ENCODE measurements at places on chromosomes 16 and 17. TPM values are rescaled to one million over a fixed set of nuclear protein-coding genes. Genes with fewer than 3 reads are reported as not detected.

DNA sequence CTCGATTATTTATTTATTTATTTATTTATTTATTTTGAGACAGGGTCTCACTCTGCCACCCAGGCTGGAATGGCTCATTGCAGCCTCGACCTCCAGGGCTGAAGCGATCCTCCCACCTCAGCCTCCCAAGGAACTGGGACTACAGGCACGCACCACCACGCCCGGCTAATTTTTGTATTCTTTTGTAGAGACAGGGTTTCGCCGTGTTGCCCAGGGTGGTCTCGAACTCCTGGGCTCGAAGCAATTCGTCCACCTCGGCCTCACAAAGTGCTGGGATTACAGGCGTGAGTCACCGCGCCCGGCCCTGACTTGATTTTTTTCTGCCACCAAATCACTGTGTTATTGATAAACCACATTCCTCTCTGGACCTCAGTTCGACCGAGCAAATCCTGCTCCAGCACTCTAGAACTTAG, 758 bp upstream of the RPL23A start:
- no peak for DNase-seq

DNA sequence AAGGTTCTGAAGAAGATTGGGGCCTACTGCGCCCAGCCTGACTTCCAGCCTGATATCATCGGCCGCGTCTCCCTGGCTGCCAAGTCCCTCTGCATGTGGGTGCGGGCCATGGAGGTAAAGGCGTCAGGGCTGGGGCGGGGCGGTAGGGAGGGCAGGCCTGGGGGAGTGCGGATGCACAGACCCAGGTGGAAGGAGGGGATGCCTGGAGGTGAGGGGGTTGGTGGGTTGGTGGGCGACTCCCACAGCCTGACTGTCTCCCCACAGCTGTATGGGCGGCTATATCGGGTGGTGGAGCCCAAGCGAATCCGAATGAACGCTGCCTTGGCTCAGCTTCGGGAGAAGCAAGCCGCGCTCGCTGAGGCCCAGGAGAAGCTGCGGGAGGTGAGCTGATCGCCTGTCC, 26.8 kb upstream of the KDM6B start:
- DNase-seq: no peak

RPUSD1 gene
- total RNA-seq: 31.1 TPM

DNA sequence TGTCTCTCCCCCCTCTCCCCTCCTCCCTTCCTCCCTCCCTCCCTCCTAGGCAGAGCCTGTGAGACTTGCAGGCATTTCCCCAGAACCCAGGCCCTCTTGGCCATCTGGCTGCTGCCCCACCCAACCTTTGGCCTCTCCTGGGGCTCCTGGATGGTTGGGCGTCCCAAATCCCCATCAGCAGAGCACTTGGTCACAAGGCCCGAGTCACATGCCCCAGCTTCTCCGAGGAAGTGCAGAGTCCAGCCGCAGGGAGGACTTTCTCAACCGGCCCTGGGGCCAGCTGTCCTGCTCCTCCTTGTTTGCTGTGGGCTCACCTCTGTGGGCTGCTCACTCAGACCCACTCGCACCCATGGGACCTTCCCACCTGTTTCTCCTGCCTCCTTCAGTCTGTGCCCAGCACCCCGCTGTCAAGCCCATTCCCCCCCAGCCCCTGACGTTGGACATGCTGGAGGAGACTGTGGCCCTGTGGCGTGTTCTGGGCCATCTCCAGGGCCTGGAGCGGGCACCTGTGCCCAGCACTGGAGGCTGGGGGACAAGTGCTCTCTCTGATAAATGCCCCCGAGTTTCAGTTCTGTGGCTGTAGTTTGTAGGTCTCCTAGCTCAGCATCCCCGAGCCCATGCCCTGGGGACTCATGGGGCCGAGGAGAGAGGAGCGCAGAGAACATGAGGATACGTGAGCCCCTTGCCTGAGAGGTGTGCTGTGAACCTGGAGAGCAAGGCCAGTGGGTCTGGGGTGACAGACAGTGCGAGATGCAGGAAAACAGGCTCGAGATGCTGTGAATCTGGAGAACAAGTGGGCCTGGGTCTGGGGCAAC, 42.3 kb upstream of the ZNF750 start:
- no peak for DNase-seq

GRCh38 chr16:84818989-84819643, 669 bp upstream of the CRISPLD2 start:
- DNase-seq: no peak

ABCA8 gene
- total RNA-seq: under 0.01 TPM

GRCh38 chr17:39582658-39583057, 25.1 kb downstream of the NEUROD2 start:
- DNase-seq: no peak

DNA sequence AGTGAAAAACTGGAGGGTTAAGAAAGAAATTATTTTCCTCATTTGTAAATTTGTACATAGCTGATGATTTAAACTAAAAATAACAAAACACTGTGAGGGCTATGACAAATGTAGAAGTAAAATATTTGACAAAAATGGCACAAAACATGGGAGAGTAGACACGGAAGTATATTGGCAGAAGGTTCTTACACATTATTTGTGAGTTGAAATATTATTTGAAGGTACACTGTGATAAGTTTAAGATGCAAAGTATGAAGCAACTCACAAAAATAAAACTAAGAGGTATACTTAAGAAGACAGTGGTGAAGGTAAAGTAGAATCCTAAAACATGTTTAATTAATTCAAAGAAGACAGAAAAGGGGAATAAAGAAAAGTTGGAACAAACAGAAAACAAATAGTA, 34.6 kb downstream of the BRIP1 start:
- no peak for DNase-seq

- no peak for DNase-seq
Observed at GRCh38 chr17:6047966-6048365, 22.2 kb upstream of the WSCD1 start.

AHSP gene
- not detected for total RNA-seq

TP53TG3E gene
- not detected for total RNA-seq

TNP2 gene
- total RNA-seq: not detected

ZNF423 gene
- 13.4 TPM for total RNA-seq

LGALS9B gene
- total RNA-seq: not detected

- no peak for DNase-seq
Observed at GRCh38 chr17:9020824-9021157, 519 bp upstream of the NTN1 start.

DNA sequence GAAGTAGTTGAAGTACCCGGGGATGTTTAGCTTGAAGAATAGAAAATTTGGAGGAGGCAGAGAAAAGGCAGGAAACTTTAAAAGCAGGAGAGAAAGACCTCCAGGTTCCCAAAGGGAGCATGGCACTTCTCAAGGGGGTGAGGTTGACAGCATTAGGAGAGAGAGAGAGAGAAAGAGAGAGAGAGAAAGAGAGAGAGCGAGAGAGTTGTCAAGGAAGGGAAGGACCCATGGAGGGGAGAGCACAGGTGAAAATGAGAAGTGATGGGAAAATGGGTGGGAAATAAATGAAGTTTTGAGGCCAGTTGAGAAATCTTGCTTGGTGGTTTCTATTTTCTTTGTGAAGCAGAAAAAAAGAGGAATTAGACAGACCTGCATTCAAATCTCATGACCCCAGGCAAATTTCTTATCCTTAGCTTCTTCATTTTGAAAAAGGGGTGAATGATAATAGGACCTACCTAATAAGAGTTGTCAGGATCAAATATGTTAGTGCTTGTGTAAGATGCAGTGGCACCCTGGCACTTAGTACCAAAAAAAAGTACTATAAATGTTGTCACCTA, 24.0 kb downstream of the PRKCB start:
- no peak for DNase-seq

DNA sequence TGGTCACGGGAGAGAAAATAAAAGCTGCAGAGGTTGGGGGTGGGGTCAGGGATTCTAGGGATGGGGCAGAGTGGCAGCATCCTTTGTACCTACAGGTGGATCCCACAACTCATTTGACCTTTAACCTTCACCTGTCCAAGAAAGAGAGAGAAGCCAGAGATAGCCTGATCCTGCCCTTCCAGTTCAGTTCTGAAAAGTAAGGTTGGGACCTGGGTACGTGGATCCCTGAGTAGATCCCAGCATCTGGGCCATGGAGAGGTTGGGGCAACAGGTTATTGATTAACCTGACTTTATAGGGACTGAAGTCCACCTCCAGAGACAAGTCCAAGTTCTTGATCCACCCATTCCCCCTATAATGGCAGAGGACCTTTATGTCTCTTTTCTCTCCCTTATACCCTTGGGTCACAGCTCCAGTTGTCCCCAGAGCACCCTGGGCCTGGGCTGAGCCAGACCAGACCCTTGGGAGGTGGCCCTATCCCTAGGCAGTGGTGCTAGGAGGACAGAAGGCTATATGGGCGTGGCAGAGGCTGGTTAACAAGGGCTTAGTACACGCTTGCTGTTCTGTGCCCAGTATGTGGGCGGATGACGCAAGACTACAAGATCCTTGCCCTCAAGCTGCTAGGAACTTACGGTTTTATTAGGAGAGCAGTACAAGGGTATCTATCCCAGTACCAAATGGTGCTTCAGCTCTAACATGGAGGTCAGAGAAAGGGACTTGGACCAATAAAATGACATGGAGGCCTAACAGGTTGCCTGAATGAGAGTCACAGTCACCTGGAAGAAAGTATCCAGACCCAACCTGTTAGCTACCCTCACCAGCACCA, 3.3 kb downstream of the CLDN7 start:
- no peak for DNase-seq

- DNase-seq: no peak
Observed at GRCh38 chr17:79946352-79947231, 89.1 kb downstream of the TBC1D16 start.

DNA sequence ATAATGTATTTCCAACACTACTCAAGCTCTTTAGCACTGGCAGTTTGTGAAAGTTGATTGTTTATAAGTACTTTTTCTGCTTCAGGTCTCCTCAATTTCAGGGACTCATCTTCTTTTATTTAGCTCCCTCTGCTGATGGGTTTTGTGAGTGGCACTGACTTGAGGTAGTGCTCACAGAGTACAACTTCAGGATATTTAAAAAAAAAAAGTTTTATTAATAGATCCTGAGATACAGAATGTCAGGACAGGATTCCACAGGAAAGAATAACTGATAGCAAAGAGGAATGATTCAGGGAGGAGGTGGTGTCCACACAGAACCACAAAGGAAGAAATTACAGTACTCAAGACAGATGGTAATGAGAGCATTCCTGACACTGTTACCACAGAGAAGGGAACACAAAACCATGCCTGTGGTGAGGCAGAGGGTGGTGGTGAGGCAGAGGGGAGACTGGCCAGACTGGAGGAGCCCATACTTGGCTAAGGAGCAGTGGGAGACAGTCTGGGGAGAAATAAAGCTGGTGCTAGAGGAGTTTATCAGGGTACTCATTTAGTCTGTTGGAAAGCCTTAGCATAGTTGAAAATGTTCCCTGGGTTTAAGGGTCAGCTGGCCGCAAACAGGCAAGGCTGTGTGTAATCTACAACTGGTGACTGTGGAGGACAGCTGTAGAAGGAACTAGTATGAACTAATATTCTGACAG, 63.7 kb downstream of the SPAG9 start:
- DNase-seq: peak; percentile 81

GRCh38 chr17:77312061-77312701, 171.4 kb downstream of the SEC14L1 start:
- DNase-seq: no peak

DNA sequence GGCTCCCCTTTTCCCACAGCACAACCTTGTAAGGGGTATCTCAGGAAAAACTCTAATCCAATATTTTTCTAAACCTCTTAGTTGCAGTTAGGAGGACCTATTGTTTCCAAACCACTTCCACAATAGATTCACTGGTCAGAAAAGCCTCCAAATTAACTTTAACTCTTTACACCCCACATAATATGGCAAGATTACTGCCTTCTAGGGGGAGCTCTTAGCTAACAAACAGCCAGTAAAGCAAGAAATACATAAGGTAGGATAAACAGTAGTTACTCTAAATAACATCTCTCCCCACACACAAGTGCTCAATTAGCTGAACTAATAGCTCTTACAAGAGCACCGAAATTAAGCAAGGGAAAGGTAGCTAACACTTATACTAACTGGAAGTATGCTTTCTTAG, 192.1 kb upstream of the KIF2B start:
- no peak for DNase-seq

DNA sequence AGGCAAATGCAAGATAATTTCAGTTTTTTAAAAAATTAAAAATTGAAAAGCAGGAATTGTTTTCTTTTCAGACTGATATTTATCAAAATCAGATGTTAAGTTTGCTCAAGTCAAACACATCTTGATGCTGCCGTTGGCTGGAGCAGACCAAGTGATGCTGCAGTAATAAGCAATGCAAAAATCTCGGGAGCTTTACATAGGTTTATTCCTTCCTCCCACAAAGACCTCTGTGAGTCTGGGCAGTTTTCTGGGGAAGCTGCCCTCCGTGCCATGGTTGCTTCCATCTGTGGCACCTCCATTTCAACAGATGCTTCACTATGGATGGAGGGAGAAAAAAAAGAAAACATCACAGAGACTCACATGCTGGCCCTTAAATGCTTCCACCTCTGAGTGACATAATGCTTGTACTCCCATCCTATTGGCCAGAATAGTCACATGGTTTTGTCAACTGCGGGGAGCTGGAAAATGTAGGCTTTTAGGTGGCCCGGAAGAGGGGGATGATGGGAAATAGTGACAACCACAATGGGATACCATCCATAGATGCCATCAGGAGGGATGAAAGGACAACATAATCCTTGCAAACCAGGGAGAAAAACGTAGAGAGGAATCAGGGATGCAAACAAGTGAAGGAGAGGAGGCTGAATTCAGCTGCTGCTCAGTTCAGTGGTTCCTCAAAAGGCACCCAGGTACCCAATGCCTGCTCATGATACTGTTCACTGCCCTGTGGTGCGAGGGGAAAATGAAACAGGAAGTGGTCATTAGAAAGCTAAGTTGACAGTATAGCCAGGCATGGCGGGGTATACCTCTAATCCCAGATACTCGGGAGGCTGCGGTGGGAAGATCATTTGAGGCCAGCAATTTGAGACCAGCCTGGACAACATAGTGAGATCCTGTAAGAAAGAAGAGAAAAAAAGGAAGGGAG, 13.5 kb upstream of the ERCC4 start:
- DNase-seq: no peak

DNA sequence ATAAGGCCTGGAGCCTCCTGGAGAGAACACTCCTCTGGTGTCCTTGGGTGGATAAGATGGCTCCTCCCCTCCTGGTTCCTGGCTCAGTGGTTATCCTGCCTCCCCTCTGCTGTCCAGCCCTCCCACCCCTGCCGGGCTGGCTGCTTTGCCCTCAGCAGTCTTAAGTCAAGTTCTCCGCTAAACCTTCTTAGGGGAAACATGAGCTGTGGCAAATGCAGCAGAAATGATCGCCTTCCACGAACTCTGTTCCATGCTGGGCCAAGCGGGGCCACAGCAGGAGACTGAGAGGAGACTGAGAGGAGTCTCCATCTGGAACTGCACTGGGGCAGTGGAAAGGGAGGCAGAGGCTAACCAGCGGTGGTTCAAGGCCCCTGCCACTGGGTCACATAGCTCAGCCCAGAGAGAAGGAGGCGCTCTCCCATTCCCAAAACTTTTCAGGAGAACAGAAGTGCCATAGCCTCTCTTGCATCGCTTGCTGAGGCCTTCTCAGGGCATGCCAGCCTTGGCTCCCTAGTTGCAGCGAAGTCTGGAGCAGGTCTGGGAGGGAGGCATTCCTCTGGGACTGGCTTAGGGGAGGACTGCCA, 26.9 kb downstream of the TNS4 start:
- no peak for DNase-seq

DNA sequence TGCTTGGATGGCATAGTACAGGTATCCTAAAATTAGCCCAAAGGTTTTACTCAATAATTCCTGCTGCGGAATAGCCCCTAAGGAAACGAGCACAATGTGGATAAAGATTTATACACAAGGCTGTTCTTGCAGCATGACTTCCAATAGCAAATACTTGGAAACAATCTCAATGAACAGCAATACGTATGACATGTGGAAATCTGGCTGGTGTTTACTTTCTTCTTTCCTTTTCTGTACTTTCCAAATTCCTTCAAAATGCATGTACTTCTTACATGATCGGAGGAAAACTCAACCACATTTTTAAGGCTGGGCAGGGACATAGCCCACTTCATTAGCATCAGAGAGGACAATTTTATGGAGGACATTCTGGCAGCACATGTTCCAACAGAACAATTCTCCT, 86.6 kb downstream of the C16orf95 start:
- DNase-seq: no peak

Data from dermis blood vessel endothelial cell (primary cell).